ENCODE measurements at places on chromosomes 3 and 15.

DNA sequence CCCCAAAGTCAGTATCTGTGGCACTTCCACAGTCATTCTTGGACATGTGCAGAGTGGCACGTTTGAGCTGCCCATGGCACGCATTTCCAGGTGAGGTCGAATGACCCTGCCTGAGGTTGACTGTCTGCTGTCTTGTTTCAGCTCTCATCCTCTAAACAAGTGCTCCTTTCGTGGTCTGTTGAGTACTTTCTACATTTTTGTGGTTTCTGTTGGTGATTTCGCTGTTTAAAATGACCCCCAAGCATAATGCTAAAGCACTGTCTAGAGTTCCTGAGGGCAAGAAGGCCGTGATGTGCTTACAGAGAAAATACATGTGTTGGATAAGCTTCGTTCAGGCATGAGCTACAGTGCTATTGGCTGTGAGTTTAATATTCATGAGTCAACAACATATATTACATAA is 40.0 kb upstream of the SAMMSON start:
- no peak for DNase-seq

GRCh38 chr3:123799544-123800361 is 84.4 kb downstream of the MYLK start:
- DNase-seq, result no peak

- DNase-seq, result peak; percentile 11
Measured at GRCh38 chr15:70056091-70056680, 41.5 kb downstream of the TLE3 start.

- no peak for DNase-seq
Measured at GRCh38 chr15:45234562-45235235, 17.3 kb upstream of the SLC28A2 start.

DNA sequence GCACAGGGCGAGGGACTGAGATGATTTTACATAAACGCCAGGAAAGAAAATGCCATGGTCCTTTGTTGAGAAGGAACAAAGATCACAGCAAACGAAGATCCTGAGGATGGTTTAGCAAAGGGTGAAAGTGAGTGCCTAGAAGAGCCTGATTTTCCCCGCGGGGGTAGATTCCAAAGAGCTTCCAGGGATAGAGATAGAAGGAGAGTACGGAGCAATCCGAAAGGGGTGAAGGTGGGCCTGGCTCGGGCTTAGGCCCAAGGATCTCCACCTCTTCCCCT is 977 bp downstream of the CDC25A start:
- no peak for DNase-seq

- no peak for DNase-seq
Measured at GRCh38 chr3:138463724-138464490, 29.5 kb downstream of the ESYT3 start.

DNA sequence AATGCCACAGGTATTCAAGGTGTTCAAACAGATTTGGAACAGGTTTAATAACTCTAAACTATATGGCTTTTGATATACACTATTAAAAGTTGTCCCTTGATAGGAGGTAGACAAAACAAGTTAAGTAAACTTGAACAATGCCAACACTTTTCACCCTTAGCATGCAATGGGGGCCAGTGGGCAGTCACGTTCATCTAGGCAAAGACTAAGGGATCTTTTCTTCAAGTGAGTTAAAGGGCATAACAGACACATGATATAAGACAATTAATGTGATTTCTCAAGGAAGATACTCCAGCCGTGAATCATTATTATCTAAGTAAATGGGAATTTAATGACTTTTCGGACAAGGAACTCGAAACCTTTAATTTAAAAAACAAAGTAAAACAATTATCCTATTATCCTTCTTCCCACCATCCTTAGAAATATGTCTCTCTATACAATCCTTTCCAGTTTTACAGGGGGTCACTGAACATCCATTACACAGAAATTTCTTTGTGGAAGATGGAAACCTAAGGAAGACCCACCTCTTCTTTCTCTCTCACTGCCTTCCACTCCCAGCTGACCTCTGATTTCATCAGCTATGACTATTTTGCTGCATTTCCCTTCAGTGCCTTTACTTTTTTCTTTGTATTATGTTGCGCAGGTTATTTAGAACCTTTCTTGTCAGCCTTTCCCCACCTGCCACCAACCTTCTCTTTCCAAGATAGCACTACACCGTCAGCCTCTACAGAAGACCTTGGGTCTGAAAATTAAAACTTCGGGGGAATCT is 1.5 kb downstream of the CLDN1 start:
- DNase-seq, result no peak

DNA sequence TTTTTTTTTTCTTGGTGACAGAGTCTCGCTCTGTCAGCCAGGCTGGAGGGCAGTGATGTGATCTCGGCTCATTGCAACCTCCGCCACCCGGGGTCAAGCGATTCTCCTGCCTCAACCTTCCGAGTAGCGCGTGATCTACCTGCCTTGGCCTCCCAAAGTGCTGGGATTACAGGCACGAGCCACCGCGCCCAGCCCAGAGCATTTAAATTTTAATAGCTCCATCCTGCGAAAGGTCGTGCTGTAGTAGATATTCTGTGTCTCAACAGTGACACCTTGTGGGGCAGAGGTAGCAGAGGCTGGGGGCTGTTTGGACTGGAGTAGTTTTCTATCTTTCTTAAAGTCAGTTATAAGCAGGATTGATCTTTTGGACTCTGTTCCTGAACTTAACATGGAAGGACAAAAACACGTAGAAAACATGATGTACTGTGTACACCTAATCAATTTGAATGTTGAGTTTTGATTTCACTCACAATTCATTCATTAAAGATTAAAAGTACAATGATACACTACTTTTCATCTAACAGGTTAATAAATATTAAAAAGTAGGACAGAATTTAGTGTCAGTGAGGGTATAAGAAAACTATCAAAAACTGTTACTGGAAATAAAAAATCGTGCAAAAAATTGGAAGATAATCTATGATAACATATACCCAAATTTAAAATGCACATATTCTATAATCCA is 11.0 kb upstream of the PDCD6IP start:
- peak; percentile 67 for DNase-seq

GRCh38 chr3:115239717-115240116 is 92.6 kb upstream of the ZBTB20 start:
- DNase-seq, result no peak

GRCh38 chr15:29942143-29942542 is 119.9 kb upstream of the TJP1 start:
- no peak for DNase-seq

All from activated naive CD4-positive, alpha-beta T cell treated with anti-CD3 and anti-CD28 coated beads, Interleukin-2, amount 10 ng/mL, durations not matched to agents 7 days and 5 days (primary cell).